Natural killer cell treated with Interleukin-12 subunit alpha and Interleukin-12 subunit beta and Interleukin-15 and Interleukin-18, amount 100 ng/mL, for 72 hours (primary cell): ENCODE measurements at places on chromosomes 5 and 9. TPM values are rescaled to one million over a fixed set of nuclear protein-coding genes. Genes with fewer than 3 reads are reported as not detected.

RNF183 gene
- not detected for total RNA-seq

- DNase-seq, result no peak
These were observed 162.8 kb downstream of the KCTD16 start for GRCh38 chr5:144333336-144333920.

TAF11L5 gene
- total RNA-seq, result not detected

GPR151 gene
- not detected for total RNA-seq

SGTB gene
- total RNA-seq, result 10.1 TPM

DNA sequence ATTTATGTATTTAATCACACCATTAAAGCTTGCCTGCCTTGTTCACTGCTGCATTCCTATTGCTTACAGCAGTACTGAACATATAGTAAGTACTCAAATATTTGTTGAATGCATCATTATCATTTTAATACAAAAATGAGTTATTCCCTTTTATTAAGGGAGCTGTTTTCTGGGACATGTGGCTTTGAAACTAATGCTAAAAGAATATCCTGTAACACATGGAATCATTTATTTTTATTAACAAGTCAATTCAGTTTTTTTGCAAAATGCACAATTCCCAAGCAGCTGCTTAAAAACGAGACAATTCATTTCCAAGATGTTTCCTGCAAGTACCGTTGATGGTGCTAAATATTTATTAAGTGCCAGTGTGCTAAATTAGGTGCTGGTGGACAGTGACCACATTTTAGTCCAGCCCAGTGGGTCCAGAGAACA lies 148.3 kb upstream of the NR3C1 start:
- no peak for DNase-seq

GZMA gene
- total RNA-seq, result 1,702 TPM

HARS2 gene
- total RNA-seq, result 33.9 TPM

CDO1 gene
- not detected for total RNA-seq

ZBED3 gene
- 0.17 TPM for total RNA-seq

DNA sequence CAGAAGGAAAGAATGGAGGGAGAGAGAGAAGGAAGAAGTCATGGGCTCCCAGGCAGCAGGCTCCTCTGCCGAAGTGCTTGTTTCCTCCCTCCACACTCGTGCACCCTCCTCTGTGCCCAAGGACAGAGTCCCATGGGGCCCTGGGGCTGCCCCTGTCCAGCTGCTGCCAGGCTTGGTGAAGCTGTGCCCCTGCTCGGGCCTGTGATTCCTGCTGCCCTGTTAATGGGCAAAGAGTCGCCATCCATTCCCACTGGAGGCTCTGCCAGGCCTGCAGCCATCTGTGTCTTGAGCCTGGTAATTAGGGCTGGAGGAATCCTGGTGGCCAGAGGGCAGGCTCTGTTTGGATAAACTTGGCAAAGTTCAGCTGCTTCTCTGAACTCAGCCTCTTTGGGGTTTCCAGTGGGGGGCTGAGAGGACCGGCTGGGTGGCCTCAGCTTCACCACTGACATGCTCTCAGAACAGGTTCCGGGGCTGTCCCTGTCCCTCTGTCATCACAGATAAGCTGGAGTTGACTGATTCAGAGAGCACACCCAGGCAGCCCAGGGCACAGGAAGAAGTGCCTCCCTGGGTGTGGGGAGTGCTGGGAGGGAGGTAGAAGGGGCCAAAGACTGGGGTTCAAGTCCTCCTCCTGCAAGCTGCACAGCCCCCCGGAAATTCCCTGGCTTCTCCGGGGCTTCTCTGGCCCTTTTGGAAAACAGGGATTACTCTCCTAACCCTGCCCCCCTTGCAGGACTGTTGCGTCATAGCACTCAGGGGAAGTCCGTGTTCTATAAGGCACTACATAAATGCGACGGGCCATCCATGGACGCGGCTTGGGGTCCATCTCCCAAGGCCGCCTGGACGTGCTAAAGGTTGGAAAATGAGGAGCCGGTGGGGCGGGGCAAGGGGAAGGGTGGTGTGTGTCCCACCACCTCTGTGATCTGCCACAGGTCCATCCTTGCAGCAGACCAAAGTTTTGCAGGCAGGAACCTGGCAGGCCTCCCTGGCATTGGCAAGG lies 154.8 kb downstream of the PAX5 start:
- peak; percentile 54 for DNase-seq

AQP3 gene
- total RNA-seq, result 1.4 TPM
